ENCODE measurements at places on chromosomes 6 and 20.

- no peak for DNase-seq
Measured at GRCh38 chr20:44692932-44693480, 22.2 kb upstream of the CCN5 start.

DNA sequence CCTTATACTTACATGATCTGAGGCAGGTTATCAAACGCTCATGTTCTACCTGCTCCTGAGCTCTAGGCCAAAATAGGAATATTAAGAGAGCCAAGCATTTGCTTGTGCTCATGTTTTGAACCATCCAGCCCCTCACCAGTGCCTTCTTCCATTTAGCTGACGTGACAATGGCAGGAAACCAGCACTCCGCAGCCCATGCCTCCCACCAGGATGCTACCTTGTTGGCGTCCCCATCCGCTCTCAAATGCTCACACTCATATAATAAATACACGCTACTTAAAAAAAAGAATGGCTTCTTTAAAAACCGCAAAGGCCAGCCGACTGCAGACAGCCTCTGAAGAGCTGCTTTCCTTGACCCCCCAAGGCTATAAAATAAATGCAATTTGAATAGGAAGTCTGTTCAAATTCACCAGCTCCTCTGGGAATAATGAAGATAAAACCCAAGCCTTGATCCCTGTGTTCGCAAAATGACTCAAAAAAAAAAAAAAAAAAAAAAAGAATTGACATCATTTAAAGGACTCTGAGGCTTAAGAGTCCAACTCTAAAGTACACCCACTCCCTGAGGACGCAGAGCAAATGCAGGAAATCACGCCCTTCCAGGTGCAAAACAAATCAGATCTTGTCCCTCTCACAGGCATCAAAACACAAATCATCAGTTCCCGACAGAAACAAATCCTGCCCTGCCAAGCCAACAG is 29.0 kb downstream of the RNASET2 start:
- no peak for DNase-seq

- no peak for DNase-seq
Measured at GRCh38 chr6:44064089-44064947, 62.9 kb downstream of the MRPL14 start.

DNA sequence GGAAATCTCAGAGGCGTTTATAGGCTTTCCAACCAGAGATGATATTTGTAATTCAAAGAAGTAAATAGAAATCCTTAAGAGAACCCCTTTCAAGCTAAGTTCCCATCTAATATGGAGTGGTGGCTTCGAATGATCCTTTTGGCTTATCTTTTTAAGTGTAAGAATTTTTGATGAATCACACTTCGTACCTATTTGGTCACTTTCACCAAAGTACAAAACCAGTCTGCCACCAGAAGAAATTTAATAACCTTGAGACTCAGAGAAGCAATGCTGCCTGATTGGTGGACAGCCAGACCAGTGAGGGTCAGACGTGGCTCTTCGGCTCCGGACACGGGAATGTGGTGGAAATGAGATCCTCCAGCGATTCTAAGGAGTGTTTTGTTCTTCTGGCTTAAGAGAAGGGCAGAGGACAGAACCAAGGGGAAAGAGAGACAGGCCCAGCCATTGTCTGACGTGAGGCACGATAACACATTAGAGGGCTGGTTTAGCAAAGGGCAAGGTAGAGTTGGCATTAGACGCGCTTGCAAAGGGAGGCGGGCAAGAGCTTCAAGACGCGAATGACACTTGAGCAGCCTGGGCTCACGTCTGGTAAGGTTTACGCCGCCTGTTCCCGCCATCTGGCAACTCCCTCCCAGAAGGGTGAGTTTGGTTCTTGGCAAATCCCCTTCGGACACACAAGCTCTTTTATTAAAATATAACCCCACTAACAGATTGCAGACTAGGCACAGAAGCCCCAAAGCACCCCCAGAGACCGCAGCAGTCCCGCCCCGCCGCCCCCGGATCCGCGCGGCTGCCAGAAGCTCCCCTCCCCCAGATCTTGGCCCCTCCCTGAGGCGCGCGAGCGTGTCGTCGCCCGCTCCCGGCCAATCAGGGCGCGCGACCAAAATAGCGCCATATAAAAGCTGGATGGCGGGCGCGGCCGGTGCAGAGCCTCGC is 50.0 kb upstream of the EZR start:
- DNase-seq = no peak

DNA sequence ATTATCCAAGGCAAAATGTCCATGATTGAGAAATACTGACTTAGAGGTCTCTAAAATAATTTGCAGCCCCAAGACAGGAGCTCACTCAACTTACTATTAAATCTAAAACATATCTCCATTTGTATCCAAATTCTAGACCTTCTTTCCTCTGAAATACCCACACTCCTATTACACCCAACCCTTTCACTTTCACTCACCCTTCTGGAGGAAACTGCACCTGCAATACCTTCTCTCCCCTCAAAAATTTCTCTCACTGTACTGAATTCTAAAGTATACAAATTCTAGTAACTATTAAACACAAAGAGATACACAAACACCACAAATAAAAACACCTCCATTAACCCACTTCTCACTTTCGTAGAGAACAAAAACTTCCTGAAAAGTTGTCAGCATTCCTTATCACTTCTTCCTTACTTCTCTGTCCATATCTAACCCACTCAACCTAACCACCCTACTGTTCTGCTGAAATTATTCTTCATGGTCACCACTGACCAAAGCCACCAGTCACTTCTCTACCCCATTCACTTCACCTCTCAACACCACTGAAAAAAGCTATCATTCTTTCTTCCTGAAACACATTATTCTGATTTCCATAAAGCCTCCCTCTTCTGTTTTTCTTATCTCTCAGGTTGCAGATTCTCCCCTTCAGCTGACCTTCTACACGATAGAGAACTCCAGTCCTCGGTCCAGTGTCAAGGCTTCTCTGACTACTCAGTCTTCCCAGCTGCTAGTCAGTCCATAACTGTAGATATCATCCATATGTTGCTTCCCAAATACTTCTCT is 12.0 kb downstream of the LMBRD1 start:
- no peak for DNase-seq

DNA sequence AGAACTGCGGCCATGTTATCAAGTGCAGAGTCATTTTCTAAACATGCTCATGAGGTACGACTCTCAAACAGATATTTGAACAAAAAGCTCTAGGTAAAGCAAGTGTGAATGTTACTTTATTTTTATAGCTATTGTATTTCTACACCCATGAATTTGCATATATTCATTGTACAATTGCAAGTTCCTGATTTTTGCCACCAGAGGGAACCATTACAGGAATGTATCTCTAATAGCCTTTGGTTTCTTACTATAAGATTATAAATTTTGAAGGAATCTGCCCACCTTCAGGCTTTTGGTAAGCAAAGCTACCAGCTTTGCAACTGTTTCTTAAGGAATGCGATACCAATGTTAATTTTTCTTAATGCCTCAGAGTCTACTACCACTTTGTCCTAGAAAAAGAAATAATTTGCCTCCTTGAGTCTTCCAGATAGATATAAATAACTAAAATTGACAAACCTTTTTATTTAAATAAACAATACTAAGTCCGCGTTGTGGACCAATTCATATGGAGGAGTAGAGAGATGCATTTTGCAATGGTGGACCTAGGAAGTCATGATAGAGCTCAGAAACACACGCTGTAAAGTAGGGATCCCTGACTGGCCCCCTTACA is 125.4 kb upstream of the SAMD5 start:
- no peak for DNase-seq

DNA sequence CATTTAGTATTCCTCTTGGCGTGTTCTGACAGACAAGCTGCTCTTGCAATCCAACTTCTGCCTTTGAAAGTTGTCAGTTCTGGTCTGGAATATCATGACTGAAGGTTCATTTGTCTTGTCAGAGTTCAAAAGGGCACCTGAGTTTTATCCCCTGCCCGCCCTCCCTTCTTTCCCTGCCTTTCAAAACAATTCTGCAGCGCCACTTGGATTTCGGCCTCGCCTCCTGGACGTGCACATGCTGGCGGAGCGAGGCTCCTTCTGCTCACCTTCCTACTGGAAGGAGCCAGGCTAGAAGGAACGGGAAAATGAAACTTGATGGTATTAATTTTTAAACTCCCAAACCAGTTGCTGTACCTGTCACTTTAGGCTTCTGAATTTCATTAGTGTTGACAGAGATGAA is 55.7 kb upstream of the HDGFL1 start:
- no peak for DNase-seq

- DNase-seq = no peak
Measured at GRCh38 chr6:30005482-30005881, 55.6 kb upstream of the POLR1H start.

GRCh38 chr6:148998704-148999103 is 251.9 kb downstream of the UST start:
- no peak for DNase-seq

DNA sequence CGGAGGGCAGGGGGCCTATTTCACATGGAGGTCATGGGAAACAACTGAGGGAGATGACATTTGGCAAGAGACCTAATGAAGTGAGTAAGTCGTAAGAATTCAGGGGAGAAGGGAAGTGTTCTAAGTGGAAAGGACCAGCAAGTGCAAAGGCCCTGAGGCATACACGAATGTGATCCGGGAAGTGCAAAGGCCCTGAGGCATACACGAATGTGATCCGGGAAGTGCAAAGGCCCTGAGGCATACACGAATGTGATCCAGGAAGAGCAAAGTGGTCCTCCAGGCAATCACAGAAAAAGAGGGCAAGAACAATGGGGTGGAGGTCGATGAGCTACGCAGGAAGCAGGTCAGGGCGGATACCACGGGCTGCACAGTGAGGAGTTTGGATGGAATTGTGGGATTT is 24.2 kb upstream of the EXOC2 start:
- DNase-seq = no peak

DNA sequence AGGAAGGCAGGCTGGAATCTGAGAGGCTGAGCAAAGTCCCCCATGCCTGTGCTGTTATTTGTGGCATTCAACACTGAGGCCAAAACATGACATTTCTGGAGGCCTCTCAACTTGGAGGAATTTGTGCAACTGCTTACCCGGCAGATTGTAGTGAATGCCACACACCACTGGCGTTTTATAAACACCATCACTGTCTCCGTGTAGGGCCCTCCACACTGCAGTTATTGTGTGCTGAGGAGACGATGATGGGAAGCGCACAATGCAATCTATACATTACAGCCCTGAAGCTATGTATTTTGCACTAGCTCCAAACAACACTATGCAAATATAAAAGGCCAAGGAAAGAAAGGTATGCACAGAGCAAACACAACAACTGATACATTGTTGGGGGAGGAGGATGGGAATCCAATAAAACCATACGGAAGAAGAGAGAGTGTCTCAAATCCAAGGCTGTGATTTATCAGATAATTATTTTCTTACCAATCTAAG is 106.5 kb downstream of the SMLR1 start:
- DNase-seq = no peak

- no peak for DNase-seq
Measured at GRCh38 chr20:62549029-62549428, 73.2 kb upstream of the GATA5 start.

DNA sequence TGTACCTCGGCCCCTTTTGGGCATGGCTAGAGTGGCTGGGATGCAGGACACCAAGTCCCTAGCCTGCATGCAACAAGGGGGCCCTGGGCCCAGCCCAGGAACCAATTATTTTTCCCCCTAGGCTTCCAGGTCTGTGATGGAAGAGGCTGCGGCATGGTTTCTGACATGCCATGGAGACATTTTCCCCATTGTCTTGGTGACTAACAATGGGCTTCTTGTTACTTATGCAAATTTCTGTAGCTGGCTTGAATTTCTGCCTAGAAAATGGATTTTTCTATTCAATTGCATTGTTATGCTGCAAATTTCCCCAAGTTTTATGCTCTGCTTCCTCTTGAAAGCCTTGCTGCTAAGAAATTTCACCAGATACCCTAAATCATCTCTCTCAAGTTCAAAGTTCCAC is 1269.6 kb upstream of the CITED2 start:
- no peak for DNase-seq

DNA sequence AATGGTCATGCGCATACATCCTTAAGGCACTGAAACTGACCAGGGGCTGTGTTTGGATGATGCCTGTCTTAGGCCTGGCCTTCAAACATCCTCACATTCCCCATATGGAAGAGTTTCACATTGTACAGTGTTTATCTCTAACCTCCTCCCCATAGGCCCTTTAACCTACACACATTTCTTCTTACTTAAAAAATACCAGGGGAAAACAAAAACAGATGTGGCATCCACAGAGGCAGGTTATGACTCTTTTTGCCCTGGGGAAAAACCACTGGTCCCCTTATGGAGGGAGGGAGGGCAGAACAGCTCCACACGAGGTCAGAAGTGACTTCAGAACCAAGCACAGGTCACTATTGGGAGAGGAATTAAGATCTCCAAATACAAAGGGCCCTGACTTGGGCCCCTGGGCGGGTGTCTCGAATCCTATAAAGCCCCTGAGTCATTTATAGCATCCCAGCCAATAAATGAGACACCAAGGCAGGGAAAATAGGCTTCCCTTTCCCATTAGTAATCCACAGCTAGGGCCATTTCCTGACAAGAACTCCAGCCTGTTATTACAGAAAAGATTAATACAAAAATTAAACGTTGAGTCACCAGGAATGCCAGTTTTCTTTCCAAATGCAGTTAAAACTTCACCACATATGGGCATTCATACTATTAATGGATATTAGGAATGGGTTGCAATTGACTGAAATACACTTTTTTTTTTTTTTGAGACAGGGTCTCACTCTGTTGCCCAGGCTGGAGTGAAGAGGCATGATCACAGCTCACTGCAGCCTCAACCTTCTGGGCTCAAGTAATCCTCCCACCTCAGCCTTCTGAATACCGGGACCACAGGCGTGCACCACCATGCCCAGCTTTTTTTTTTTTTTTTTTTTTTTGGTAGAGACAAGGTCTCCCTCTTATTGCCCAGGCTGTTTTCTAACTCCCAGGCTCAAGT is 107.2 kb downstream of the ATP9A start:
- DNase-seq = no peak

DNA sequence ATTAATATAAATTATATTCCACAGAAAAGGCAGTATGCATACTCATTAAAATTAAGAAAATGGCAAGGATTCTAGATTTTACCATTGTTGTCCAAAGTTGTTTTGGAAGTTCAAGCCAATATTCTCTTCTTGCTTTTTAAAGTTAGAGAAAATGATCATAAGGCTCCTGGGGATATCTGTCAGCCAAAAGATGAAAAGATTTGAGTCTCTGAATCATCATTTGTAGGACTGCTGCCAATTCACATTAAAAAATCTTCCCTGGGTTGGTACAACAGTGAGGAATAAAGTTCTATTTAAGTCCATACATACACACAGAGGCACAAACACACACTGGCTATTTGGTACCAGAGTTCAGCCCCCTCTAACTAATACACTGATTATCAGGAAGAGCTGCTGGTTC is 620.1 kb downstream of the COL12A1 start:
- DNase-seq = no peak
